Stomach (tissue), 19 donors: ENCODE measurements at places on chromosomes 1 and 21. TPM values are rescaled to one million over a fixed set of nuclear protein-coding genes. Genes with fewer than 3 reads are reported as not detected.

DNA sequence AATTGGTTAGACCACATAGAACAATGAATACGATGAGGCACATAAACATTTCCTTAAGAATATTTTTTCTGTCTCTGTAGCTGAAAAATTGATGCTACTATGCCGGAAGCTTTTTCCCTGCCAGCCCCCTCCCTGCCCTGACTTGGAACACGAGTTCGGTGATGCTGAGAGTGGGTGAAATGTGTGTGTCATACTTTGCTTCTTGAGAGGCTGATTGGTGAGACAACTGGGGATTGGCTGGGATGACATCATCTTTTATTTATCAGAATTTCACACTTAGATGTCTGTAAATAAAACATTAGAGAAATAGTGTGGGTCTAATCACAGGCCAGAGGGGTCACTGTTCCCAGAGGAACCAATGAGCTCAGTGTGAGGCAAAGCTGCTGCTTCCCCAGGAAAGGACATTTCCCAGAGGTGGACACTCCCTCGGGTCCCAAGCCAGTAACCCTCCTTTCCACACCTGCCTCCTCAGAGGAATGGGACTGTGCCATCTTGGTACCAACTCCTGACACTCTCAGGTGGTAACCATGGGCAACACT lies 195.4 kb upstream of the C1orf174 start:
- no peak for DNase-seq

DNA sequence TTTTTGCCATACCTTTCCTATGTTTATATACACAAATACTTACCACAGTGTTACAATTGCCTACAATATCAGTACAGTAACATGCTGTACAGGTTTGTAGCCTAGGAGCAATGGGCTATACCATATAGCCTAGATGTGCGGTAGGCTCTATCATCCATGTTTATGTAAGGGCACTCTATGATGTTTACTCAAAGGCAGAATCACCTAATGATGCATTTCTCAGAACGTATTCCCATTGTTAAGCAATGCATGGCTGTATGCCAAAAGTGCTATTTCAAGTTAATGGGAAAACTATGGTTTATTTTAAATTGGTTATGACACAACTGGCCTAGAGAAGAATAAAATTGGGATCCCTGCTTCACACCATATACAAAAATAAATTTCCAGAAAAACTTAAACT lies 36.9 kb upstream of the DISP1 start:
- no peak for DNase-seq

The ZBTB18 gene
- 14.6 TPM for total RNA-seq

DNA sequence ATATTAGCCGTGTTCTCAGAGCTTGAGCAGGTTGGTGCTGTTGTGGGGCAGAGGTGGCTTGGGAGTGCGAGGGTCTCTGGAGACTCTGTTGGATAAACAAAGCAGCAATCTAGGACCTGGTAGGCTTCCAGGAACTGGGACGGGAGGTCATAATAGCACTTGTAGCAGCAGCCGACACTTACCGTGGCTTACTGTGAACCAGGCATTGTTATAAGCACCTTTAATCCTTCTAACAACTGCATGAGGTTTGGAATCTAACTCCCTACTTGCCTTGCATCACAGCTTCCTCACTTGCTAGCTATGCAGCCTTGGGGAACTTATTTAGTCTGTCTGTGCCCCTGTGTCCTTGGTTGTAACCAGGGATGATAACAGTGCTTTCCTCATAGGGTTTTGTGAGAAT lies 94.9 kb downstream of the NAV1 start:
- DNase-seq = no peak

DNA sequence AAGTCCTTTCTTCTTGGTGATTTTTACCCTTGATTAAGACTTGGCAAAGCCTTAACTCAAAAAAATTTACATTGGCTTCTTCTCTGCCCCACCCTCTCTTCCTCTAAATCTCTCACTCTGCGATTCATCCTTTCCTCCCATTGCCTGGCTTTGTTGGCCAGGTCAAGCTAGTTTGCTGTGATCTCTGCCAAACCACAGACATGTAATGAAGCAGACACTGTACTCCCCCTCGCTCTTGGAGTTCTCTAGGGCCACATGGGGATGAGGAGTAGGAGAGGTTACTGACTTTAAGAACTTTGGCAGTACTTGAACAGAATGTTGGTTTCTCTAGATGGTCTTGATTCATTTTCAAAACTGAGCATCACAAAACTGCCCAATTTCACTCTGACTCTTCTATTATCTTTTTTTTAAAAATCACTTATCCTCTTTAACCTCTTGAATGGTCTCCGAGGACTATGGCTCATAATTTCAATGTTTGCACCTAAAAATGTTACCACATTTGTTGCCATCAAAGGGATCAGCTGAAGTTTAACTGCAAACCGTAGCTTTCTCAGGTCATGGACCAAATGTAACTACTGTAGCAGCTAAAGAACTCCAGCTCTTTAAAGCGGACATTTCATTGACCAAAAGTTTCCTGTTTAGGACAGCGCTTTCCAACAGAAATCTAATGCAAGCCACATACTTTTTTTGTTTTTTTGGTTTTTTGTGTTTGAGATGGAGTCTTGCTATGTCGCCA lies 62.7 kb upstream of the IPO9 start:
- no peak for DNase-seq

- DNase-seq = no peak
Observed at GRCh38 chr1:160544647-160545046, 21.6 kb upstream of the SLAMF6 start.

The ORC1 gene
- 2.2 TPM for total RNA-seq

- no peak for DNase-seq
Observed at GRCh38 chr1:86140281-86140880, 16.2 kb downstream of the COL24A1 start.

DNA sequence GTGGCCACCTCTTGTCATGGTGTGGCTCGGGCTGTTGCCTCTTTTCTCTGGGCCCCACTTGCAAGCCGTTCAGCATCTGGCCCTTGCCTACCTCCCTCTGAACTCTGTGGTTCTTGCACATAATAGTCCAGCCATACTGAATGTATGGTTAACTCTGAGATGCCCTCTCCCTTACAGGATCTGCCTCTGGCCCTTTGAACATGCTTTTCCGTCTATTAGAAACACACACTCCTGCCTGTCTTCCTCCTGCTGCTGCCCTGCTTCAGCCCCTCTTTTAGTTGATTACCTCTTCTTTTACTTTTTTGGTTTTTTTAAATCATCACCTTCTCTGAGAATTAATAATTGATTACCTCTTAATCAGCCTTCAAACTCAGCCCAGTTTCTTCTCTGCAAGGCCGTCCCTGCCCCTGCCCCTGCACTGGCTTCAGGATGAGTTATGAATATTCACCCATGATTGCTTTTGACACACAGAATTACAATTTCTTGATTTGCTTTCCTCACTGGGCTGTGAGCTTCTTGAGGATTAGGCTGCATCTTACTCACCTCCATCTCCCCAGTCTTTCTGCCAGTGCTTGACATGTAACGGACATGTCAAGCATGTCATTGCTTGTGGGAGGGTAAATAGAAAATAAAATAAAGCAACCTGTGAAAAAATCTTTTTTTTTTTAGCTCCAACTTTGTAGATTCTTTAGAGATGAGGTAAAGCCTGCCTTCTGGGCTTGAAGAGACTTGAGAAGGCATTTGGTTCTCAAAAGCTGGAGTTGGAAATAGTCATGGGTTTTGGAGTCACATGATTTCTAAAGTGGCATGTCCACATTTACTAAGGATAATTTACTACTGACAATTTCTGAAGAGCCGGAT lies 158.3 kb downstream of the PLXNA2 start:
- no peak for DNase-seq

DNA sequence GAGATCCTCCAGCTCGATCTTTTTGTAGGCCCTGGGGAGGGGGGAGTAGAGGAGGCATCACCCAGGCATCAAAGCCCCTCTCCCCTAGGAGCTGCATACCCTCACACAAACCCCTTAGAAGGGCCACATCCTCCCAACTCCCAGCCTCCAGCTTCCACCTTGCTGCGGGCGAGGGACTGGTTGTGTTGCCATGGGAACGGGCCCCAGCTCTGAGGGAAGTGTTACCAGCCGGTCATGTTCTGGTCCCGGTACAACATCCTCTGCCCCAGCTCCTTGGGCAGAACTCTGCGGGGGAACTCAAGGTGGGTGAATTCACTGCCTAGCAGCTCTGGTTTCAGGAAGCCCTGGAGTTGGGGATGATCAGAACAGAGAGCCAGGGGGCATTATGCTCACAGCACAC lies 4.1 kb downstream of the PPM1J start:
- DNase-seq = no peak

DNA sequence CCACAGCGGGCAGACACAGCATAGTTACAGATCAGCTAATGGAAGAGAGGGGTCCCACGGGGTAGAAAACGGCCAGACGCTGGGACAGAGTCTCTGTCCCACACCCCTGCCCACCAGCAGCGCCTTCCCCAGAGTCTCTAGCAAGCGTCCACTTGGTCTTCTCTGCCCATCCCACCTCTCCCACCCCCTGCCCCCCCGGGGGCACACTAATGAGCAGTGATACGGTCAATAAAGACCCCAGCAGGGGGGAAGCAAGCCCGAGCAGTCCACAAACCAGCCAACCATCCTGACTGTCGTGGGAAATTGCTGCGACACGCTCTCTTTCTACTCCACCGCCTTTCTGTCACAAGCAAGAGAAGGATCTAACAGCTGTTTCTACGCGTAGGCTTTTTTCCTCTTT lies 374.7 kb downstream of the NPHP4 start:
- DNase-seq = no peak

The PLA2G2A gene
- 8.0 TPM for total RNA-seq
